ENCODE measurements at places on chromosomes 3 and 15.

DNA sequence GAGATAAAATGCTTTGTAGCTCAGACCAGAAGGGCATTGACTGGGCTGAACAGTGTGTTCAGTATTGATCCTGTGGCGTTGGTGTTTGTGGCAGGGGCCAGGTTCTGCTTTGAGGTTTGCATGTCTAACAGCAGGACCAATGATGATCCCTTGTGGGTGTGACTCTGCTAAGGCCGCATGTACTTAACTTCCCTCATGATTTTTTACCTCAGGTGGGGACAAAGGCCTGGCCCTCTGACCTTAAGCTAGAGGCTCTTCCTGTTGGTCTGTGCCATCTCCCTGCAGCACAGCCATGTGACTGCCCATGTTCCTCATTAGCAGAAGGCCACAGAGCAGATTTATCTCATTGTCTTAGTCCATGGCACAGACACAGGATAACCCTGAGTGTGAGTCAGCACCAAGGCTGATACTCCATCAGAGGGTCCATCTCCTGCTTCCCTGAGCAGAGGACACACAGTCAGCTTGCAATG is 34.3 kb upstream of the BSN start:
- no peak for DNase-seq

DNA sequence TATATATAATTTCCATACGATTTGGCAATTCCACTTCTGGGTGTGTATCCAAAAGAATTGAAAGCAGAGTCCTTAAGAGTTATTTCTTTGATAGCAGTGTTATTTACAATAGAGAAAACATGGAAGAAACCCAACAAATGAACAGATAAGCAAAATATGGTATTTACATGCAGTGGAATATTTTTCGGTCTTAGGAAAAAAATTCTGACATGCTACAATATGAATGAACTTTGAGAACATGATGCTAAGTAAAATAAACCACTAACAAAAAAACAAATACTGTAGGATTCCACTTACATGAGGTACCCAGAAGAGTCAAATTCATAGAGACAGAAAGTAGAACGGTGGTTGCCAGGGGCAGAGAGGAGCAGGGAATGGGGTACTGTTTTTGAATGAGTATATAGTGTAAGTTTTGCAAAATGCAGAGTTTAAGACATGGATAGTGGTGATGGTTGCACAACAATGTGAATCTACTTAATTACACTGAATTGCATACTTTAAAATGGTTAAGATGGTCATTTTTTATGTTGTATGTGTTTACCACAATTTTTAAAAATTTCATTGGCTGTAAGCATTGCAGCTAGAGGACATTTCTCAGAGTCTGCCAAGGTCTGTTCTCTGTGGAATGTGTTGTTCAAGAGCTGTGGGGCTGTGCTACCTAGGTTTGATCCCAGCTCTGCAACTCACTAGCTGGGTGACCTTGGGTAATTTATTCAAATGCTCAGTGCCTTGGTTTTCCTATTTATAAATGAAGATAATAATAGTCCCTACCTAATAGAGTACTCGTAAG is 122.1 kb downstream of the MEX3B start:
- no peak for DNase-seq

DNA sequence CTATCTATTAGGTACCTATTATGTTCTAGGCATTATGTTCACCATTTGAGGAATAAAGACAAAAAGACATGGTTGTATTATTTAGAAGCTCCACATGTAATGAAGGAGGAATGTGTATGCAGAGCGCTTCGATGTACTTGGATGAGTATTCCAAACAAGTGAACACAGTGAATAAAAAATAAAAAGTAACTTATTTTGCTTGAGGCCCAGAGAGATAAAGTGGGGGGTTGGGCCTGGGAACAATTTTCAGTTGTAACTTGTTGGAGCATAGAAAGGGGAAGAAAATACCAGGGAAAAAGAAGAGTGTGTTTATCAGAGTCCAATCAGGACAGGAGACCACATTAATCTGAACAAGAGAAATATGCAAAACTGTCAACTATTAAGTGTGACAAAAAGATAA is 445.7 kb upstream of the BCHE start:
- DNase-seq, result no peak

- DNase-seq, result no peak
Measured at GRCh38 chr15:41836073-41836472, 2.6 kb upstream of the PLA2G4B start.

DNA sequence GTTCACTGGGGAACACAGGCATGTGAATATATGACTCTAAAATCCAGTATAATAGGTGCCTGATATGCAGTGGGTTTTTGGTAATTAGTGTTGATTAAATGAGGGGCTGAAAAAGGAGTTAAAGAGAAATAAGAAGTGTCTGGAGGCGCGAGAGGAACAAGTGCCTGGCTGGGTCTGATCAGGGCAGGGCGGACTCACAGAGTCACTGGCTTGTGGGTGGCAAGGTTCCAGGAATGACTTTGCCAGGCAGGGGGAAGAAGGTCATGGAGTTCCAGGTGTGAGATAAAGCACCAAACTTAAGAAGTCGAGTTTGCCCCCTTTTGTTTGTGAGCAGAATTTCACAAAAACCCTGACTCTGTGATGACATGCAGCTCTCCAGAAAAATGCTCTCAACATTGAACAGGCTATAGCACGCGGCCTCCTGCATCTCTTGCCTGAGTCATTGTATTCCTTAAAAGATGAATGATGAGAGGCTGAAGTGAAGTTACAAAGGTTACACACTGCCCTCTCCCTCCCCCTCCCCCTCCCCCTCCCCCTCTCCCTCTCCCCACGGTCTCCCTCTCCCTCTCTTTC is 63.0 kb upstream of the LMCD1 start:
- DNase-seq, result no peak

GRCh38 chr15:63860155-63860554 is 26.4 kb upstream of the HERC1 start:
- no peak for DNase-seq

GRCh38 chr3:130737622-130738021 is 9.0 kb downstream of the PIK3R4 start:
- DNase-seq, result no peak
